Activated CD4-positive, alpha-beta T cell treated with anti-CD3 and anti-CD28 coated beads, Interleukin-2, amount 50 U/mL, for 24 hours (primary cell): ENCODE measurements at places on chromosomes 1 and 21.

- DNase-seq, result no peak
These were observed 41.6 kb downstream of the PCNX2 start for GRCh38 chr1:233253832-233254331.

- no peak for DNase-seq
These were observed 38.6 kb downstream of the SSBP3 start for GRCh38 chr1:54367613-54368012.

DNA sequence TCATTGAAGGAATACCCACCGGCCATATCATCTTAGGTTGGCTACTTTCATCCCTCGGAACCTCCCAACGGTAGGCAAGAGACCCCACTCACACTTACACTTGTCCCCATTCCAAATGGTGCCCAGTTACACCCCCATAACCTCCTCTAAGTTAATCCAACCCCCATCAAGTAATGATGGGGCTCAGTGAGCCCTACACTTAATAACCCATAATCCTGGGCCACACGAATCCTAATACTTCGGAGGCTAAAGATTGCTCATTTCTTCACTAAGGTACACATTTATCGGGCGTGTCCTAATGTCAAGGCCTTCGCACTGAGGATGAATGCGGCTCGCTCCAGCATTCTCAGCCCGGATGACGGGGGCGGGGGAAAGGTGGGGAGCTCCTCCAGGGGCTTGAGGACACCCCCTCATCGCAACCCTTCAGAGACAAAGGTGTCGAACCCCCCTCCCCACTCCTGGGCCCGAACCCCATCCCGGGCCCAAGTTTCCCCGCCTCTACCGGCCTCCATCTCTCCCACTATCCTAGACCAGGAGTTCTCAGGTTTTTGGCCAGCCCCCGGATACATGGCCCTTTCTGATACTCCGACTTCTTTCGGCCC, 435 bp downstream of the ILF2 start:
- peak; percentile 13 for DNase-seq

- DNase-seq, result no peak
These were observed 281.1 kb downstream of the DNM3 start for GRCh38 chr1:172122381-172122780.

- DNase-seq, result no peak
These were observed 149.8 kb upstream of the DUSP10 start for GRCh38 chr1:221891708-221892107.

DNA sequence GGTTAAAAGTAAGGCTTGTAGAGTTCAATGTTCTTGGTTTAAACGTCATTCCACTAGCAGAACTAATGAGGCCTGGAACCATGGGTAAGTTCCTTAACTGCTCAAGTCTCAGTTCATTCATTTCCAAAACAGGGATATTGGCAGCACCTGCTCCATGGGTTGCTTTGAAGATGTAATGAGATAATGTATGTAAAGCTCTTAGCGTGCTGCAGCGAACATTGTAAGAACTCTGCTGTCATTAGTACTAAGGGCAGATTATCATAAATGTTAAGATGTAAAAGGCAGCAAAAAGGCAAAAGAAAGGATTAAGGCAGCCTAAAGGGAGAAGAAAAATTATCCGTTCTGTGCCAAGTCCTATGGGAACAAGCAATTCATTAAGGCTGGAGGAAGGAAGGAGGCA, 129.1 kb upstream of the NGF start:
- no peak for DNase-seq
